ENCODE measurements at places on chromosomes 11 and 22.

GRCh38 chr11:111098091-111098490 is 147.4 kb upstream of the POU2AF2 start:
- no peak for DNase-seq

DNA sequence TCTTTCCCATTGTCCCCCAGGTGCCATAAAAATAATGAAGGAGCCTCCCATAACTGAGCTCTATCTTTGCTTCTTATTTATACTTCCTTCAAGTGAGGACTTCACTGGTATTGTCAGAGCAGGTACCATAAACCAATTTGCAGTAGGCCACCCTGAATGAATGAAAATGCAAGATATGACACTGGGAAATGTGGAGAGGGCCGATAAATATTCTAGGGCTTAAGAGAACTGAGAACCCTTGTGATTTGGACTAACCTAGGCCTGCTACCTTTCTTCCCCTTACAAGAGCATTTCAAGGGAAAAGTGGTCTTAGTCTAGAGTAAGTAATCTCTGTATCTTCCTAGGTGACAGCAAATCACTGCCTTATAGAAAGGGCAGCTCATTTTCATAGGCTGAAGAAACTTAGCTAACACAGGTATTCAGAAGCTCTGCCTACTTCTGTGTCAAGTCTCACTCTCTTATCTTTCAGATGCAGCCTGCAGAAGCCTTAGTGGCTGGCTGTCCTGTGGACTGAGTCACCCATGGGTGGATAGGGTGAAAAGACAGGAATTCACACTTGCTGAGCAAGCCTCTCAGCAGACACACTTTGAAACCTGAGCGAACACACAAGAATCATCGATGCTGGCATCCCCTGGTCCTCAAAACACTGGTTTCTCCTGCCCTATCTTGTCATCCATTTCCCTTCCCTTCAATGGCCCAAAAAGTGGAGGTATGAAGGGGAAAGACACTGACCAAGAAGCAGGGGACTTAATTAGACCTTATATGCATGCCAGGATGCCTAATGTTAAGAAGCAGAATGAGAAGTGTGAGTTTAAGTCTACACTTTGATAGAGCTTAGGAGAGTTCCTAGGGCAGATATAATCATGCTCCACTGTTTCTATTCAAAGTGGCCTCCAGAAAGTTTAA is 15.2 kb downstream of the NRIP3 start:
- no peak for DNase-seq

- DNase-seq: no peak
These were observed 89.9 kb upstream of the OR5AK2 start for GRCh38 chr11:56898856-56899255.

DNA sequence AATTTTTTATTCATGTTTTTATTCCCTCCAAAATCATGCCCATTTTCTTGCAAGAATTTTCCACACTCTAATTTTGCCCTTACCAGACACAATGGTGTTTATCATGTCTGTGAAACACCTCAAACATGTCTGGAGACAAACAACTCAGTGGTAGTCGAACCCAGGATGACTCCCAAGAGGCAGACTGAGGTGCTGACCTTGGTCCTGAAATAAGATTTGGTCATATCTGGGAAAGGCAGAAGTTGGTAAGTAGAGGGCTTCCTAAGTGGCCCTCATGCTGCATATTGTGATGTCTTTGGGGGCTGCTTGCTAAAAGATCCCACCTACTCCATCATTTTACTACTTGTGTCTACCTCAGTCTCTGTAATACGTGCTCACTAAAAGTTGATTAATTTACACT is 369.4 kb upstream of the ISX start:
- DNase-seq: no peak

DNA sequence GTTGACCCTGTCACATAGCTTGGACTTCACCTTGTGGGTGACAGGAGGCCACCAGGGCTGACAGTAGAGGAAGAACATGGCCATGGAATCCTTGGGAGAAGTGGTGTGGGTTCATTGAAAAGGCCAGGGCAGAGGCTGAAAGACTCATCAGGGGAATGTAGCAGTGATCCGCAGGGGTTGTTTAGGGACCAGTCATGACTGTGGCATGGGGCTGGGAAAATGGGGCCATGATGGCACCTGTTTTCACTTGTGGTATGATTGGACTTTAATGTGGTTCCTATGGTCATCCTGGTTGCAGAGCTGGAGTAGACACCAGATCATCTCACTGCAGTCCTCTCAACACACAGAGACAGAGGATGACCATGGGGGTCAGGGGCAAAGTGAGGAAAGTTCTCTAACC is 66.7 kb upstream of the MYEOV start:
- no peak for DNase-seq

- DNase-seq: no peak
These were observed 9.3 kb downstream of the NUP50 start for GRCh38 chr22:45172881-45173585.
